Stimulated activated naive CD4-positive, alpha-beta T cell (primary cell): ENCODE measurements at places on chromosomes 11 and 22.

- no peak for DNase-seq
Observed at GRCh38 chr22:29163808-29164207, 41.9 kb upstream of the EMID1 start.

DNA sequence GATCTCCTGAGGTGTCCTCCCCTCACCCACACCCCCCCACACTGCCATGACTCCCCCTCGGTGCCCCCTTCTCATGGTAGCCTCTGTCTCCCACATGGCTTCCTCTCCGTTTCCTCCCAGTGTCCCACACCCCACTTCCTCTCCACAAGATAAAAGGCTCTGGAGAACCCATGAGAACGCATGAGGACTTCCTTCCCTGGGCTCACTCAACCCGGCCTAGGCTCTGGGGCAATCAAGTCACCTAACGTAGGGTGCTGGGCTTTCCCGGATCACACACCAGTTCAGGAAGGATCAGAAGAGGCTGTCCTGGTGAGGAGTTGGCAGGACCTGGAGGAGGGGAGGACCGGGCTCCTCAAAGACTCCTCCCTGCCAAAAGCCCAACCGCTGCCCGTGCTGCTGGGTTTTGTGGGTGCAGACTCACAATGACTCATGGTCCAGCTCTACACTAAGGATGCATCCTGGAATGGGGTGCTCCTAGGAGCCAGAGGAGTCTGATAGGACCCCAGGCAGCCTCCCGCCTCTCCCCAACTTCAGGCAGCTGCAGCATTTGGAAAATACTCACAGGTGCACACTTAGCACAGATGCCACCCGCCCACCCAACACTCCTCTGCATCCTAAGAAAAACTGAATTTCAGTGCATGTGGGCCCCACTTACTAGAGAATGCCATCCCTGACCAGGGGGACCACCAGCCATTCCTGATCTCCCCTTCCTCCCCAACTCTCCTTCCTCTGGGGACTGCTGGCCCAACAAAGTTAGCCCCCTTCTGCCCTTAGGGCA lies 21.0 kb downstream of the SLC22A12 start:
- no peak for DNase-seq

- no peak for DNase-seq
Observed at GRCh38 chr11:73196576-73196975, 21.5 kb upstream of the P2RY2 start.

GRCh38 chr11:10305262-10305963 lies 540 bp downstream of the ADM start:
- no peak for DNase-seq

DNA sequence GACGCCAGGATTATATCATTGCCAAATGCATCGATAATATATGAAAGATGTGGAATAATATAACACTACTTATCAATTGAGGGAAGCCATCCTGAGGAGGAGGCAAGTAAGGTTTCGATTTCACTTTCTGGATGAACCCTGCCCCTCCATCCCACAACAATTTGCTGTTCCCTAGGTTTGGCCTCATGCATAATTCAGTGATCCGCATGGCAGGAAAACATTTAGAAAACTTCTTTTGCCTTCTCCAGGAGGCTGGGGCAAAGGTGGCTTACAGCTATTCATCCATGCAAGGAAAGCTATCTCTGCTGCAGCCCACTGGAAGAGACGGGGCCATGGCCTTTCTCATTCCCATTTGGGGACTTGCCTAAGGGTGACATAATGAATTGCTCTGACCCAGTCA lies 489.4 kb upstream of the CADM1 start:
- no peak for DNase-seq

DNA sequence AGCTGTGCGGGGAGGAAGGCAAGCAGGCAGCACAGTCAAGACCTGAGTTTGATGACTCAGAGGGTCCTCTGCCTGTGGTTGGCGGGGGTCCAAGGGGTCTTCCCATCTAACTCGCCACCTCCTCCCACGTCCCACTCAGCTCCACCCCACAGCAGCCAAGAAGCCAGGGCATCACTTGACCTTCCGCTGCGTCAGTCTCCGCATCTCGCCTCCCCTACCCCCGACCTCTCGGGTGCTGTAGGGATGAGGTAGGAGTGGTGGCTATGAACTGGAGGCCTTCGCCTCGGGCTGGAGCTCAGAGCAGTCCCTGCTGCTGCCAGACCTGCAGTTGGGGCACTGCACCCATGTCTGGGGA lies 90.6 kb downstream of the CDKN1C start:
- no peak for DNase-seq
